Stimulated activated CD8-positive, alpha-beta memory T cell treated with anti-CD3 and anti-CD28 coated beads, Interleukin-7, amount 100 ng/mL, for 1 hour (primary cell): ENCODE measurements at places on chromosomes 5 and 9.

DNA sequence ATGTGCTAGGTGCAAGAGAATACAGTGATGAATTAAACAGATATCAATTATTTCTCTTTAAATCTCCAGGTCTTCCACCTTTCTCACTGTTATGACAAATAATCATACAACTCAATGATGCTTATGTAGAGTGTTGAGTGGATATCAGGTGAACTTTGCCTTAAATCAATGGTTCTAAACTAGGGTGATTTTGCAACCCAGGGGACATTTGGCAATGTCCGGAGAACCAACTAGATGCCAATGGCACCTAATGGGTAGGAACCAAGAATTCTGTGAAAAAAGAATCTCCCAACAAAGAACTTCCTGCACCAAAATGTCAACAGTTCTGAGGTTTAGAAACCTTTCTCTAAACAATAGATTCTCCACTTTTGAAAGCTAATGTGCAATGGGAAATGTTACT, 52.0 kb upstream of the GDNF start:
- DNase-seq: no peak

DNA sequence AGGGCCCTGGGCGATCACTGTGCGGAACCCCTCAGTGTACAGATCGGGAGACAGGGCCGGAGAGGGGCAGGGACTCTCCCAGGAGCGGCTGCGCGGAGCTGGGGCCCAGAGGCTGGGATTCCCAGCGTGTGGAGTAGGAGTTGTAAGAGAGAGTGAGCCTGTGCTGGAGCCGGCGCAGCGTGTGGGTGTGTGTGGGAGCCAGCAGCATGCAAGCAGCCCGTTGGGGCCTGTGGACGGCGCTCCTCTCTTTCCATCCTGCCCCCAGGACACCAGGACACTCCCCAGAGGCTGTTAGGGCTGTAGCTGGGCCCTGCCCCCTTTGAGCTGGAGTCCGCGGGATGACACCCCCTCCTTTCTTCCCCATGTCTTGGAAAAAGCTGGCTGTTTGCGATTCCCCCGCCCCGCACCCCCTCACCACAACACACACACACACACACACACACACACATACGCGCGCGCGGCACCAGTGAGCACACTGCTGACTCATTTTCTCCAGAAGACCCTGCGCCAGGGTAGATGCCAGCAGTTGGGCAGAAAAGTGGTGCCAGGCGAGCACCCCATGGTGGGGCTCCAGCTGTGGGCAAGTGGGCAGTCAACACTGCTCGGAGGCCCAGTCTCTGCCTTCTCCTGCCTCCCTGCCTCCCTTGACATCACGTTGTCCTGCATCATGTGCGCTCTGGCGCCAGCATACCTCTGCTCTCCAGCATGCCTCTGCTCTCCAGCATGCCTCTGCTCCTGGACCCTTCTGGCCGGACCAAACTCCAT, 1.5 kb downstream of the COL27A1 start:
- DNase-seq: no peak

- no peak for DNase-seq
Measured at GRCh38 chr9:134695144-134695543, 53.5 kb downstream of the COL5A1 start.

DNA sequence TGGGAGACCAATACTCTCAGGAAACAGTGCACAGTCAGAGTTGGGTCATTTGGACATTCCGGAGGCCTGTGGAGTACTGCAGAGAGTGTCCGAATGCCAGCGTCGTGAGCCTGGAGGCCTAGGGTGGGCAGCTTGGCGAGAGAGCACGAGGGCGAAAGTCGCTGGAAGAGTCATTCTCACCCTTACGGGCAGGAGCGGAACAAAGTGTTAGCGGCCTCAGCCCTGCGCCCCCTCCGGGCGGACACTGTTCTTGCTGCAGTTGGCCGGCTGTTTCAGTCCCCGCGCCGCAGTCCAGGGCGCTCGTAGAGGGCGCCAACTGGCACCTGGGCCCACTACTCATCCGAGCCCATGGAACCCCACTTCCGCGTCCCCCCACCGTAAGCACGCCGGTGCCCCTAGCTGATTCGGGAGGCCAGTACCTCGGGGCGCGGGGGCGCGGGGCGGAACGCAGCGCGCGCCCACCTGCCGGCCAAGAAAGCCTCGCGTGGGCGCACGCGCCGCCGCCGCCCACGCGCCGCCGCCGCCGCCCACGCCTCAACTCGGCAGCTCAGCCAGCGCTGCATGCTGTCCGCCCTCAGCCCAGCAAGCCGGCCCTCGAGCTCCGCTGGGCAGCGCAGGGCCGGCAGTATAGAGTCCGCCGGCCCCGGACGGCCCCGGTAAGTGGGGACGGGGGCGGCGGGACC, 99.7 kb upstream of the CCL21 start:
- no peak for DNase-seq

DNA sequence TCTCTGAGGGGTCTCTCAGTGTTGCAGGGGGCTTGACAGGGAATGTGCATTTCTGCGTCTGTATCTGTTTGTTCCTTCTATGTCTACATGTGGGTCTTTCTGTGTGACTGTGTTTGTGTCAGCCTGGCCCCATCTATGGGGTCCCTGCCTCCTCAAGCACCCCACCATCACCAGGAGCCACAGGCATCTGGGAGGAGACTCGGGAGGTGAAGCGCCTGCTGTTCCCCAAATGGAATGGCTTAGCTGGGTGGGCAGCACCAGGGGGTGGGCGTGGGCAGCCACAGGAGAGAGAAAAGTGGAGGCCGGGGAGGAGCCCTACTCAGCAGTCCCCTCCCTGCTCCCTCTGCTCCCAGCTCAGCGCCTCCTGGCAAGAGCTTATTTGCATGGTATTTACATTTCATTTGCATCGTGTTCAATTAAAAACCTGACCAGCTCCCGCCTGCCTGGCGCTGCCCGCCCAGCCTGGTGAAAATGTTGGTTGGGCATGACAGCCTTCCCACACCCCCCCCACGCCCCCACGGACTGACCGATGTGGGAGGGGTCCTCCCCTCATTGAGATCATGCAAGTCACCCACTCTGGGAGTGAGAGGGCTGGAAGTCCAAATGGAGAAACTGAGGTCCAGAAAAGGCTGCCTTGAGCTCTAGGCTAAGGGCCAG, 50.5 kb downstream of the CXXC5 start:
- DNase-seq: no peak

GRCh38 chr5:50711280-50711679, 44.8 kb downstream of the PARP8 start:
- DNase-seq: peak; percentile 7

- DNase-seq: no peak
Measured at GRCh38 chr5:57681942-57682341, 199.3 kb upstream of the ACTBL2 start.

DNA sequence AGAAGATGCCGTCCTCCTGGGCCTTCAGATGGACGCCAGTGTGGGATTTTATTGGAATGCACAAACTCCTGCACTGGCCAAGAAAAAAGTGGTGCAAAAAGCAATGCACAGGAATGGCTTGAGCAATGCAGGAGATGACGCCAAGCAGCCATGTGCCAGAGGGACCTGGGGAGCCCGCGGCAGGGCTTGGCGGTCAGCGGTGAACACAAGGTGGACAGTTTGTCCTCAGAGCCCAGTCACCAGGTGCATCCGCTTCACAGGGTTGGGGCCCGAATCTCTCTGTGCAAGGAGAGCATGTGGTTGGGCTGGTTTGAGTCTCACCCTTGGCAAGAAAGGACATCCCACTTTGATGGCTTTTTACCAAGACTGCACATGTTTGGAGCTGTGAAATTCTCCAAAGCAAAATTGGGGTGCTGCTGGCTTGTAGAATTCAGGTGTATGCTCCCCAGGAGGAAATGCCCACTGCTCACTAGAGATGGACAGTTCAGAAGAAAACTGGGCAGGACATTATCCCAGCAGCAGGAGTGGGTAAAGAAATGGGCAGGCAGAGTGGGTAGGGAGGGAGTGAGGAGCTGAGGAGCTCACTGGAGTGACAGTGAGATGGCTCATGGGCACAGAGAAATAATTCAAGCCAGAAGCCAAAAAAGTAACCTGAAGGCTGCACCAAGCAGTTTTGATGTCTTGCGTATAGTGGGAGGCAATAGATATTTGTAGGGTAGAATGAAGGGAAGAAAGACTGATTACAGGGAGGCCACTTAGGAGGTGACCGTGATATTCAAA, 463.9 kb downstream of the MTRR start:
- no peak for DNase-seq

DNA sequence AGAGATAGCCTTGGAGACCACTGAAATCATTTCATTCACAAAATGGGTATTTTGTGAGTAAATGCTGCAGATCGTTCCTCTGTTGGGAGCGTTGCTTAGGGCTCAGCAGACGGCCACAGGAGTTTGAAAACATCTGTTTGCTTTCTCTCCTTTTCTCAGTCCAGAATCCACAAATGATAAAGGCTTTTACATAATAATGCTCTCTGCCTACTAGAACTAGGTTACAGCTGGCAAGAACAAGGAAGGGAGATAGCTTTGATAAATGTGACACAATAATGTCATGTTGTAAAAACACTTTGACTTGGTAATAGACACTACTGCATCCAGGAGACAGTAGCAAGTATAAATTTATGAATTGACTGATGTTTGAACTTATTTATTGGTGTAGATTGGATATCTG, 1072.4 kb upstream of the CDH6 start:
- no peak for DNase-seq

DNA sequence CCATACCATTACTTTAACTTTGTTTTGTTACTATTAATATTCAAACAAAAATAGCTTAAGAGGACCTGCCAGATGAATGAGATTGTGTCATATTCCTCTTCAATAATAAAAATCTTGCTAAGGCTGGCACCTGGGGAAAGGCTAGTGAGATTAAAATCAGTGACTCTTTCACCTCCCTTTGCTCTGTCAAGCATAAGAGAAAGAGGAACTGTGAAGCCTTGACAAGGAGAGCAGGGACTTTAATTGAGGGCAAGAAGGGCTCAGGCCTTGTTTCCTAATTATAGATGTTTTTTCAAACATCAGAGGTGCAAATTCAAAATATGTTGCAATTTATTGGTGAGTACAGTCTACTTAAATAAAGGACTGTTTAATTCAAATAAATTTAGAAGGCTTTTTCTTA, 91.7 kb downstream of the SPATA31D1 start:
- DNase-seq: no peak

DNA sequence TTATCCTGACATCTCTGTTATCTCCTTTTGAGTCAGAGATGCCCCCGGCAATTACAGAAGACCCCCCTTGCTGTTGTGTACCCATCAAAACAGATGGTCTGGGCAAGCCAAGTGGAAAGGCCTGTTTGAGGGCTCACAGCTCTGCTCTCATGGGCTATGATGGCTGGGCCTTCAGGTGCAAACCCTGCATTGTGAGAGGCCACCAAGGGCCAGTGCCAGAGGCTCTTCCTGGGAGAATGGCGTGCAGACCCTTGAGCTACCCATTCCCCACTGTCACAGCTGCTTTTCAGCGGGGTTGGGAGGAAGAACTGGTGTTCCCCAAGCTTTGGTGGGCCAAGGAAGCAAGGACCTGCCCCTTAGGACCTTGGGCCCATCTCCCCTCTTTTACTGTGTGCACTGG, 174.7 kb upstream of the PPP1R26 start:
- no peak for DNase-seq

- no peak for DNase-seq
Measured at GRCh38 chr9:105425816-105426433, 21.9 kb upstream of the FSD1L start.

DNA sequence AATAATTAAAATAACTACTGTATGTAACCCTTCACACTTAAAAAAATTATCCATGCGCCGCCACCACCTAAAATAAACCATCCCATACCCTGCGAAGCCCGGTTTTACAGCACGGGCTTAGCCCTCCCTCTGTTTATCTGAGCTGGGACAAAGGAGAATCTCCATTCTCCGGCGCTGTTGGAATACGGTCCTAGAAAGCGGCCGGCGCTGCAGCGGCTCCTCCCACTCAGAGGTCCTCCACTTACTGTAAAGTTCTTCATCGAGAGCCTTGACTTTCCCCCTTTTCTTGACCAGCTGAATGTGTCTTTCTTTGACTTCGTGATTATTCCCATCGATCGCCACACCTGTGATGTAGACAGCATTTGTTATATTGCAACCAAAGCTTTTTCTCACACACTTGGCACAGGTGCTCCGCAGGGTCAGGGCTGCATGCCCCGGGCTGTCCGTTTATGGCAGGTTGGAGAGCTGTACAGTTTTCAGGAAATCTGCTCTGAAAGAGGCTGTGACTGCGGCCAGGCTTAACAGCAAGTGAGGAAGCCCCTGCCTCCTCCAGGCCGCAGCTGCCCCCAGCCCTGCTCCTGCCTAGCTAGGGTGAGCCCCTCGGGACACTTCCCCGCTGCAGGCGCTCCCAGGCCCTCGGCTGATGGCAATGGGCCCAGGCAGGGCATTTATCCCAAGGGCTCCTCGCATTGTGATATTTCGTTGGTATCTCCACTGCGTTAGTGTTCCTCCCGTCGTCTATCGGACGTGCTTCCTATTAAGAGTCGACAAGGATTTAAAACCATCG, 16.7 kb downstream of the GFPT2 start:
- DNase-seq: no peak
